ENCODE measurements at places on chromosomes 7 and 10.

GRCh38 chr7:104175361-104175984 lies 32.3 kb downstream of the ORC5 start:
- DNase-seq: no peak

- no peak for DNase-seq
These were observed at the start of gene GPR22 for GRCh38 chr7:107469929-107470328. TSS of gene GPR22 (plus strand) at chr7:107470057. CDS start at chr7:107474061, 4,004 bp downstream.

- DNase-seq: no peak
These were observed 135.0 kb downstream of the ACTR3B start for GRCh38 chr7:152894295-152895170.

GRCh38 chr10:132959559-132959961 lies 17.2 kb upstream of the CFAP46 start:
- DNase-seq: no peak

- no peak for DNase-seq
These were observed 16.0 kb upstream of the PPIF start for GRCh38 chr10:79331226-79331625.

DNA sequence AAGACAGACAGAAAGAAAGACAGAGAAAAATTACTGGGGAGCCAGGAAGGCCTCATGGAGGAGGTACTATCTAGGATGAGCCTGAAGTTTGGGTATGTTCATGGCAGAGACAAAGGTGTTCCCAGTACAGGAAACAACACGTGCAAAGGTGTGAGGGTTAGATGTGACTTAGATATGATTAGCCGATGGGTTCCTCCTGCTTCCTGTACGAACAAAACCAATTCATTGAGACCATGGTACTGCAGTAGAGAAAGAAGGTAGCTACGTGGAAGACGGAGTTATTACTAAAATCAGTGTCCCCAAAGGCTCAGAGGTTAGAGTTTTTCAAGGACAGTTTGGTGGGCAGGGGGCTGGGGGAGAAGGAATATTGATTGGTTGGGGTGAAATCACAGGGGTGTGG lies 55.2 kb upstream of the CHST3 start:
- no peak for DNase-seq

Measured in stimulated activated CD8-positive, alpha-beta memory T cell treated with anti-CD3 and anti-CD28 coated beads, Interleukin-7, amount 100 ng/mL, for 1 hour (primary cell).